ENCODE measurements at places on chromosomes 2 and 18.
A peak's percentile ranks its signal among the peaks of the same experiment; 100 is the strongest.

- no peak for DNase-seq
Observed at GRCh38 chr18:76482971-76483691, 11.9 kb downstream of the ZNF516 start.

GRCh38 chr2:69306822-69307578 is 80.0 kb downstream of the GFPT1 start:
- DNase-seq: peak; percentile 32

DNA sequence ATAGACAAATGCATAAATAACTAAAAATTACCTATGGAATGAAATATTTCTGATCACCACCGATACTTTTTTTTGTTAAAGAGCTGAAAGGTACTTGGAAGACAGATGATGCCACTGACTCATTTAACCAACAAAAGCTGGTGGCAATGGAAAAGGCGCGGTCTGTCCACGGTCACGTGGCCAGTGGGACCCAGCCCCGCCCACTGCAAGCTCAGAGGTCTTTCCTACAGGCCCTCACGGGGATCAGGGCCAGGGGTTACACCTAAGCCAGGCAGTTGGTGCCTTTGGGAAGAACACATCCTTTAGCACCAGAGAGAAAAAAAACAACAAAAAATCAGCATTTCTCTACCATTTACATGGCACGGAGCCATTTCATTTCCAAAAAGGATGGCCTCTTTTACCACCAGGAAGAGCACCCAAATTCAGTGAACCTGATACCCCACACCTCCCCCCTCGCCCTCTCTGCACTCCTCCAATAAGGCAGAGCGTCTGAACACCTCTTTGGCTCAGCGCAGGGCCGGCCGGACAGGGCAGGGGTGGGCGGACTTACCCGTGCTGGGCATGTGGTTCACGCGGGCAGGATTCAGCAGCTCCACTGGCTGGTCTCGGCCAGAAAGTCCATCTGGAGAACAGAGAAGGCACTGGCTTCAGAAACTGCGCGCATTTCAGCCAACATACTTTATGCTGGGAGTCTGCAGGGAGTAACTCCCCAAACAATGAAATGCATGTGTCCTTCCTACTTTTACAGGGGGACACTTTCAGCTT is 164.6 kb downstream of the HDAC4 start:
- no peak for DNase-seq

DNA sequence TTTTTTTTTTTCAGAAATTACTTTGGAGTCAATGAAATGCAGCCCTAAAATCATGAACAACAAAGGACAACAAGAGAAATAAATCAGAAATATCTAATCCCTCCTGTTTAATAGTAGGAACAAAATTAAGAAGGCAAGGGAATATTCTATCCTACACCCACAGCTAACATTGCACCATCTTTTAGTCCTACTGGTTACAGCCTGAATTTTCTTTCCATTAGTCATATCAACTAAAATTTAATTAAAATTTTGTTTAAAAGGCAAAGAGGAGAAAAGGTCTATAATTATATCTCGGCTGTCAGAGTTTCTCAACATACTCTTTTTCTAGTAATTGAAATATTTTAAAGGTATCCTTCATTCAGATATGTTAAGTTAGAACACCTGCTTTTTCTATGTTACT is 61.9 kb downstream of the DTNA start:
- no peak for DNase-seq

- no peak for DNase-seq
Observed at GRCh38 chr2:205292665-205293295, 389.5 kb upstream of the NRP2 start.

DNA sequence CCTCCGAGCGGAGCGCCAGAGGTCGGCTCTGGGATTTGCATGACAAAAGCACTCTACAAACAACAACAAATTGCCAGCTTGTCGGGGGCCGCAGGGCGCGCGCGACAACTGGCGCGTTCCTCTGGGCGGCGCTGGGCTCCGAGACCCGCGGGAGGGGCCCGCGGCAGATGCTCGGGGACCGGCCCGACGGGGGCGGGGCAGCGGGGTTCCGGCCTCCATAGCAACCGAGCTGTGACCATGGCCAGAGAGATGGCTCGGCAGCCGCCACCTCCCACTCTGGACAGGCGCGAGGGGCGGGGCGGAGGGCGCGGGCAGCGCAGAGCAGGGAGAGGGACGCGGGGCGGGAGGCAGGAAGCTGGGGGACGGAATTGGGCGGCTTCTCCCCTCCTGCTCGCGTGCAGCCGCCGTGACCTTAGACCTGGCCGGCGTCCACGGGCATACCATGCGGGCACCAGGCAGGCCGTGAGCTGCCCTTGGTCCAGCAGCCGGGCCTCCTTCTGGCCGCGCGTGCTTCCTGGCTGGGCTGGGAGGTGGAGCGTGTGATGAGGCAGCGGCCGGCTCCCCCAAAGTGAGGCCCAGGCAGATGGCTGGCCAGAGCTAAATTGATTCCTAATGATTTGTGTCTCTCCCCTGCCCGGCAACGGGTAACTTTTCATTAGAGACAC is 171.5 kb downstream of the CELF4 start:
- DNase-seq: no peak

- DNase-seq: no peak
Observed at GRCh38 chr2:48050711-48051110, 144.4 kb upstream of the FBXO11 start.

DNA sequence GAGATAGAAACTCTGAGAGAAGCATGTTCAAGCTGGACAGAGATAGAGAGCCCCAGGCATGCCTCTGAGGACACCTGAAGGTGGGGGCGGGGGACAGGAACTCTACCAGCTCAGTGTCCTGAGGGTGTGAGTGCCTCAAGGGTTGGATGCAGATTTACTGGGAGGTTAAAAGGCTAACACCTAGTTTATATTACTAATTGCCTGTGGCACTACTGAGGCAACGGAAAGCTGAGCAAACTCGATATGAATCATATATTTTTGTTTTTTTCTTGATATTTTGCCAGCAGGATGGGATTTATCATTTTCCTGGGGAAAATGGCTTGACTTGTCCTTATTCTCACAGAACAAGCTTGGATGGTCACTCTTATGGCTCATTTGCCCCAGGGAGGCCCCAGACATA is 319.5 kb downstream of the ALK start:
- no peak for DNase-seq

DNA sequence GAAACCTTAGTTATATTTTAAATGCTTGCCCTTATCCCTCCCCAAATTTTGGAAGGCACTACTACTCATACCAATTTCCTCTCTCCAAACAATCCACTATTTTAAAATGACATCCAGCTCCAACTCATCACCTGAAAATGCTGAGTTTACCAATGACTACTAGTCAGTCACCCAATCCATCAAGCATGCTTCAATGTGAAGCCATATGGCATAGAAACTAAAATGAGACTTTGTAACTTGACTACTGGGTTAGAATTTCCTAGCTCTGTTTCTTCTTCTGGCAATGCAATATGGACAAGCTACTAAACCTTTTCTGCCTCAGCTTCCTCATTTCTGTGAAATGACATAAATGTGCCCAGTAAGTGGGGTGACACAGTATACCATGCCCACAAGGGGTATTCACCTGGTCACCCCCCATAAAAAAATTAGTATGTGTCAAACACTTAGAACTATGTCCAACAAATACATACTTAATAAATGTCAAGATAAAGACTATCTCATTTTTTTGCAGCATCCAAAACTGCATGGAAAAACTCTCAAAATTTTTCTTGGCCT is 10.0 kb upstream of the STPG4 start:
- no peak for DNase-seq

DNA sequence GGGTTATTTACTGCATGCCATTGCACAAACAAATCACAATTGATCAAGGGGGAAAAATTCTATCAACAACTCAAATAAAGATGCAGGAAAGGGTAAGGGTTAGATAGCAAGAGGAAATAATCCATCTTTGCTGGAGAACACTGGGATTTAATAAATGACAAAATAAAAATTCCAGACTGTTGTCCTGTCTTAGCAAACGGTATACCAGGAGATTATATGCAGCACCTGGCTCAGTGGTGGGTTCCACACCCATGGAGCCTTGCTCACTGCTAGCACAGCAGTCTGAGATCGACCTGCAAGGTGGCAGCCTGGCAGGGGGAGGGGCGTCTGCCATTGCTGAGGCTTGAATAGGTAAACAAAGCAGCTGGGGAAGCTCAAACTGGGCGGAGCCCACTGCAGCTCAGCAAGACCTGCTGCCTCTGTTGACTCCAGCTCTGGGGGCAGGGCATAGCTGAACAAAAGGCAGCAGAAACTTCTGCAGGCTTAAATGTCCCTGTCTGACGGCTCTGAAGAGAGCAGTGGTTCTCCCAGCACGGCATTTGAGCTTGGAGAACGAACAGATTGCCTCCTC is 296.5 kb upstream of the THSD7B start:
- DNase-seq: no peak

- DNase-seq: no peak
Observed at GRCh38 chr18:2179498-2180183, 391.7 kb downstream of the METTL4 start.

DNA sequence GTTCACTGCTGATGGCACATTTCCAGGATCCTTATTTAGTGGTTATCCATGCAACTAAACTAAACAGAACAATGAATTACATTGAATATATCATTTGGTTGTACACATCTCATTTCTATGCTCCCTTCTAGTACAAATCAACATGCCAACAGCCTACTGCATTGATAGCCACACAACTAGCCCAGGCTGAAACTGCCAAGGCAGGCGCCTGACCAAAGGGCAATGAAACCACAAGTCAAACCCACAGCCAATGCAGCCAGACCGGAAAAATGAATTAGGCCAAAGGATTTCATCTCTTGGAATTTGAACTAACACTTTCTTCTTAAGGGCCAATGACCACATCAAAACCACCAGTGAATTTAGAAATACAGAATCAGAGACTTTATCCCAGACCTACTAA is 196.4 kb downstream of the NOL4 start:
- DNase-seq: no peak

DNA sequence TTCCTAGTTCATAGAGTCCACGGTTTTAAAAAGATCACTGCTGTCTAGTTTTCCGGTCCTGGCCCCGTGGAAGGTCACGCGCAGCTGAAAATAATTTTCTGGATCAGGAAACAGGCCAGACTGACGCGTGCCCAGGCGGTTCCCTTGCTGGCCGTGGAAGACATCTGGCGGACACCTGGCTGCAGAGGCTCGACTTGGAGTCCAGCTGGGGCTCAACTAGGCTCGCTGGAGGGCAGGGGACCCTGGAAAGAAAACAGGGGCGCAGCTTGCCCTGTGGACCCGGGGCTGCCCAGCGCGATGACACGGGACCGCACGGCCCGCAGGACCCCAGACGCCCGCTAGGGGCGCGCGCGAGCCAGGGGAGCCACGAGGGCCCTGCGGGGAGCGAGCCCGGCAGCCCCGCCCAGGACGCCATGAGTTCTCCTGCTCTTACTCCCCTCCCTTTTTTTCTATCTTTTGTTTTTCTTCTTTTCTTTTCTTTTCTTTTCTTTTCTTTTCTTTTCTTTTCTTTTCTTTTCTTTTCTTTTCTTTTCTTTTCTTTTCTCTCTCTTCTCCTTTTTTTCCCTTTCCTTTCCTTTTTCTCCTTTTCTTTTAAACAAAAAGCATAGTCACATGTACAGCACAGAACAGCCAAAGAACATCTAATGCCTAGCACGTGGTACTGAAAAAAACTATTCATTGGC is 43.2 kb upstream of the UBE2F start:
- peak; percentile 60 for DNase-seq

DNA sequence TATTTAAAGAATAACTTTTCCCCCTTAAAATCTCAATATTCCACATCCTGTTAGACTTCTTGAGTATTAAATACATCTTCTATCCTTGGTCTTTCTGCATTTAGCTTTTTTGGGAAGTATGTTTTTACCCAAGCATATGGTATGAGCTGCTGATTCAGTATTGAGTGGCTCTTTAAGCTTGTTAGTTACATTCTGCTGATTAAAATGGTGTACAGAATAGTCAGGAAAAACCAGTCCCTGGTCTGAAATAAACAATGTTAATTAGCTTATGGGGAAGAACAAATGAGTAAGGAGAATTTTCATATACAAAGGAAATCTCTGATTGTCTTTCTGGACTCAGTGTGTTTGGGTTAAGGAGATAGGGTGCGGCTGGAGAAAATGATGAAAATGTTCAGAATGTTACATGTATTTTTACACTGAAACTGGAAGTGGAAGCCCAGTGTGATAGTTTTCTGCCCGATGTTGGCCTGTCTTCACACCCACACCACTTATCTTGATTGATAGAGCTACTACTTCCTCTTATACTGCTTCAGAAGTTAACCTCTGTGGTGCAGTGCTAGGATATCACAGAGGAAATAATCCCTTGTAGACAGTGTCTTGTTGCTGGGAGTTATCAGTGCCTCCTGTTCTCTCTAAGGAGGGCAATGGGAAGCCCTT is 84.0 kb downstream of the MSH2 start:
- DNase-seq: no peak

DNA sequence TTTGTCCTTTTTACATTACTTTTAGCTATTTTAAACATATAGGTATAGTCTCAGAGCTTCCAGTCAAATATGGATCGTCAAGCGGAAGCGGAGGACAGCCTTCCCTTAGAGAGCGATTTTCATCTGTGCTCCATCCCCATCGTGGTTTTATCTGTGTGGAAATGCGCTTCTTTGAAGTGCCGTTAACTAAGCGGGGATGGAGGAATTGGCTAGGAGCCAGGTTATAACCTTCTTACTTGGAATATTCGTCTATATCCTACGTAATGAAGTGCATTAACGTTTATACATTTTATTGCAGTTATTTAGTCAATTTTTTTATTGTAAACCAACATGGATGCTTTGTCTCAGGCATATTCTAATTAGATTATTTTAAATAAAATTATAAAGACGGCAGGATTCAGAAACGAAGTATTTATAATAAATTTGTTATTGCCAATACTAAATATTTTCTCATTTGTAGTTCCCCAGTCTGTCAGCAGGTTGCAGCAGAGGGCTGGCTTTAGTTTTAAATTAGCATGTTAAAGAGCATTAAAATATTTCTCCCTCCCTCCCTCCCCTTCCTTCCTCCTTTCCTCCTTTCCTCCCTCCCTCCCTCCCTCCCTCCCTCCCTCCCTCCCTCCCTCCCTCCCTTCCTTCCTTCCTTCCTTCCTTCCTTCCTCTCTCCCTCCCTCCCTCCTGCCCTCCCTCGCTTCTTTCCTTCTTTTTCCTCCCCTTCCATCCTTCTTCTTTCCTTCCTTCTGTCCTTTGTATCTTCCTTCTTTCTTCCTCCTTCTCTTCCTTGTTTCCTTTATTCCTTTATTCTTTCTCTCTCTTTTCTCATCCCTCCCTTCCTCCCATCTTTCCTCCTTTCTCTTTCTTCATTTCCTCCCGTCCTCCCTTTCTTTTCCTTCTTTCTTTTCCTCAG is 80.6 kb upstream of the DOCK10 start:
- DNase-seq: no peak

- no peak for DNase-seq
Observed at GRCh38 chr2:170371231-170371998, 193.5 kb downstream of the MYO3B start.

GRCh38 chr18:934518-935133 is 30.0 kb downstream of the ADCYAP1 start:
- no peak for DNase-seq

DNA sequence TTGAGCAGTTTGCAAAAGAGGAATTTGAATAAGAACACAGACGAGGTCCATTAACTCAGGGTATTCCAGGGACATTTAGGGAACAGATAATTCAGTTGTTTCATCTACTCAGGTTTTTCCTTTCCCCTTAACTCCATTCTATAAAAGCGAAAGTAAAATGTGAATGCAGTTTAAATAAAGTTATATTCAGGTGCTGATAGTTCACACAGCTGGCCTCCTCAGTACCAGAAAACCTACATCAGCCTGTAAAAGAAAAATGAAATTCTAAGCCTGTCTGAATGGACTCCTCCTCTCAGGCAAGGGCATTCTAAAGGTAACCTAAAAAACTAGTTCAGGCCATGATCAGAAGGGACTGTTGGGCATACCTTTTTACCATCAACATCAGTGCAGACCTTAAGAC is 873.8 kb downstream of the SUCLG1 start:
- DNase-seq: no peak

- no peak for DNase-seq
Observed at GRCh38 chr2:65557616-65558573, 125.5 kb upstream of the SPRED2 start.
